Ureter (tissue), 1 donor: ENCODE measurements at places on chromosomes 3 and 15. TPM values are rescaled to one million over a fixed set of nuclear protein-coding genes. Genes with fewer than 3 reads are reported as not detected.

Gene GAP43
- not detected for total RNA-seq

Gene KCNH8
- 0.26 TPM for total RNA-seq

Gene B3GALNT1
- 22.3 TPM for total RNA-seq

Gene CTXND1
- total RNA-seq = 2.5 TPM

Gene LTK
- 0.73 TPM for total RNA-seq

Gene PROK2
- total RNA-seq = not detected

Gene ADCY5
- 27.8 TPM for total RNA-seq

Gene TERB2
- total RNA-seq = not detected

Gene AP3B2
- 12.5 TPM for total RNA-seq

Gene MEX3B
- total RNA-seq = 0.55 TPM

Gene HYKK
- 12.5 TPM for total RNA-seq

Gene TRIM42
- total RNA-seq = not detected

- no peak for DNase-seq
Measured at GRCh38 chr3:174438501-174439145, 420.5 kb upstream of the NAALADL2 start.

GRCh38 chr15:74891469-74891868 is 1.6 kb downstream of the MPI start:
- DNase-seq = no peak

DNA sequence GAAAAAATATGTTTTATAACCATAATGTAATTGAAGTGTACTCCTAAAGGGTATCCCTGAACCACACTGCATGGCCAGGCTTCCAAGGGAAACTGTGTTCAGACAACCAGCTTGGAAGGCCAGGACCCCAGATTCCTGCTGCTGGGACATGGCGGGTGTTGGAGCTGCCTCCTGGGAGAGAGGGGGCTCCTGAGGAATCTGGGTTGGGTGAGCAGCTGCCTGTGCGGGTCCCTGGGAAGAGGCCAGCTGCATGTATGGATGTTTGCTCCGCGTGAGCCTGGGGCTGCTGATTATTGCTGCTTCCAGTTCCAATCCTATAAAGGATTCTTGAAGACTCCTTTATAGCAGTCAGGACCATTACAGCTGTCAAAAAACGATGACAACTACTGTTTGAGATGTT is 348.6 kb upstream of the ICE2 start:
- no peak for DNase-seq

DNA sequence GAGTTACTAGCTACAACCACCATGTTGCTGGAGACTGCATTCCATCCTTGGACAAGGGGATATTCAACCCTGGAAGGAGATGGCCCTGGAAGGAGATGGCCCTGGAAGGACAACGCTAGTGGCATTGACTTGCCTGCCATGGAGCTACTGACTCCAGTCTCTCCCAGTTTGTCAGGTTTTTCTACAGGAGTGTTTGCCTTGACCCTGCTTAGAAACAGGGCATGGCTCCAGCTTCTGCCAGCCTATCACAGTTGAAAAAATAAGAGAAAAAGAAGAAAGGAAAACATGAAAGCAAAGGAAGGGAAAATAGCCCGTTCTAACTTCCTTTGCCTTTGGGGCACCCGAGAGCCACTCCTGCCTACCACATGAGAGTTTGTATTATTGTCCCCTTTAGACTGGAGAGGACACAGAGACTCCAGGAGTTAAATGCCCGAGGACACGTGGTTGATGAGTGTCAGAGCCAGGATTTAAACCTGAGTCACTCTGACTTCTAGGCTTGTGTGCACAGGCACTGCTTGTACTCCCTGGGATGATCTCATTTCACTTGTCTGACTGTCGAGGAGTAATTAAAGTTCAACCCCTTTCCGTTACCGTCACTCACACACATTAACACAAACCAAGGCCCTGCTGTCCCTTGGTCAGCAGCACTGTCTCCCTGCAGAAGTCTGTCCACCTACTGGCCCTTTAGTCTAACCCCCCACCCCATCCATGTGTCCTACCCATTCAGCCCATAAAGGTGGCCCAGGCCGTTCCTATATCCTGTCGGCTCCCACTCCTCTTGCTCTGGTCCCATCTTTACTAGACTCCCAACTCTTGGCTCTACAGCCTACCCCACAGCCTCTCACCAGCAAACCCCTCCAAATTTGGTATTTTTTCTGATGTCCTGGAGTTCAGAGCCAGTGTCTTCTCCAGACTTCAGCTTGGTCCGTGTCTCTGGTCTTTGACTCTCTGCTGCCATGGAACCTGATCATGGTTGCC is 46.1 kb downstream of the C2CD4A start:
- DNase-seq = no peak

DNA sequence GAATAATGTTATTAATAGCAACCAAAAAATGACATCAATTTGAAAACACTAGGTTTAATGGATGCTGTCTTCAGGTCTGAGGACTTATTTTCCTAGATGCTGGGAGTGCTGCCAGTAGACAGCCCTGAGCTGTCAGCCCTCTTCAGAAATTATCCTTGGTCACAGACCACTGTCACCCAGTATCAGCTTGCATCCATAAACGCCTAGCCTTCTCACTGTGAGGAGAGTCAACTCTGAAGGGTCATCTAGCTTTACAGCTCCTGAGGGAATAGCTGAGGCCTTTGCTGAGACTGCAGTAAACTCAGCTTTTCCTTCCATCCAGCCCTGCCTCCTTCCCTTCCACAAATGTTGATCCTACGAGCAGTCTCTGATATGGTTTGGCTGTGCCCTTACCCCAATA is 19.4 kb upstream of the MNS1 start:
- DNase-seq = no peak

DNA sequence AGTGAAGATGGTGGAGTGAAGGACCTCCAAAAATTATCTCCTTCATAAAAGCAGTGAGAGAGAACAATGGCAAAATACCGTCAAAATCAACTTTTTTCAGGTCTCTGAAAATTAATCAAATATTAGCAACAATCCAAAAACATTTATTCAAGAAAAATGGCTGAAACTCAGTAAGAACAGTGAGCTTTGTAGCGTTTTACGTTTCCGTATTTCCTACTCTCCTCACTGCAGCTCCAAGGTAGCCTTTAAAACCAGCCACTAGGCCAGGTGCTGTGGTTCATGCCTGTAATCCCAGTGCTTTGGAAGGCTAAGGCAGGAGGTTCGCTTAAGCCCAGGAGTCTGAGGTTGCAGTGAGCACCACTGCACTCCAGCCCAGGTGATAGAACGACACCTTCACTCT is 38.5 kb downstream of the ATP10A start:
- no peak for DNase-seq

GRCh38 chr15:29687204-29687815 is 135.0 kb downstream of the TJP1 start:
- DNase-seq = no peak

DNA sequence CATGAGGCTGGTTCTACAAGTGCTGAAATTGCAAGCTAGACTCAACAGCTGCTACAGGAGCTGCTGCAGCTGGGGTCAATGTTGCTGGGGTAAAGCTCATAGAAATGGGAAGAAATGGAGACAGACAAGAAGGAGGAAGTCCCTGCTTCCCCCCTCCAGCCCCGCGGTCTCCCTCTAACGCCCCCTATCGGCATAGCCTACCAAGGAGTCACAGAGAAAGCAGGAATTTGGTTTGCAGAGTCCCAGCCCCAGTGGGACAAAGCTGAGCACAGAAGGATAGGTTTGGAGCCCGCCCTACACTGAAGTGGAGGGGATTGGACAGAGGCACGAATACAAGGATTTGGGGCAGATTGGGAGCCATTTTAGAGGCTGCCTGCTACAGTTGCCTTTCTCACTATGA is 176.9 kb upstream of the ANKRD28 start:
- DNase-seq = no peak

DNA sequence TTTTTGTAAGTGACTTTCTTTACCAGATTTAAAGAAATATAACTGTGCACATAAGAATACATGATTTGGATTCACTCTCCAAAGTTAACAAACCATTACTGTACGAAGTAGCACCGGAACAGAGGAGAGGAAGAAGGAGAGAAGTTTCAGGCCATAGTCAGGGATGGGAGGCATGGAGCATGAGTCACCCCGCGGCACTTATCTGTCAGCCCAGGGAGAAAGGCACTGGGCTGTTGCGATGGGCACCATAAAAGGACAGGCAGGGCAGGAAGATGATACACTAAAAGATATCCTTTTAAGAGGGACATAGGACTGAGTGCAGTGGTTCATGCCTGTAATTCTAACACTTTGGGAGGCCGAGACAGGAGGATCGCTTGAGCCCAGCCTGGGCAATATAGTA is 37.0 kb downstream of the TTC23 start:
- no peak for DNase-seq

GRCh38 chr15:65006876-65007275 is 17.2 kb upstream of the SPG21 start:
- no peak for DNase-seq

DNA sequence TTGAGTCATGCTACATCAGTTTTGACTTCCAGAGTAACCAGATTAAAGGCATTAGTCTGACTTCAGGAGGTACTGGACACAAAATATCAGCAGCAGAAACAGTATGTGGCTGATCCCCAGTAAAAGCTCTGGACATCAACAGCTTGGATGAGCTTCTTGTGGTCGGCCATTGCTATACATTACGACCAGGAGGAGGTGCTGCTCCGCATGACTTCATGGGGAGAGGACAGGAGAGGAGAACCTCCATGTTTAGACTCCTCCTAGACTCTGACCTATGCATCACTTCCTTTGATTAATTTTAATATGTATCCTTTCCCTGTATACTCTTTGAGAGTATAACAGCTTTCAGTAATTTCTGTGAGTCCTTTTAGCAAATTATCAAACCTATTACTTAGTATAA is 285.6 kb upstream of the ARHGEF26 start:
- no peak for DNase-seq

DNA sequence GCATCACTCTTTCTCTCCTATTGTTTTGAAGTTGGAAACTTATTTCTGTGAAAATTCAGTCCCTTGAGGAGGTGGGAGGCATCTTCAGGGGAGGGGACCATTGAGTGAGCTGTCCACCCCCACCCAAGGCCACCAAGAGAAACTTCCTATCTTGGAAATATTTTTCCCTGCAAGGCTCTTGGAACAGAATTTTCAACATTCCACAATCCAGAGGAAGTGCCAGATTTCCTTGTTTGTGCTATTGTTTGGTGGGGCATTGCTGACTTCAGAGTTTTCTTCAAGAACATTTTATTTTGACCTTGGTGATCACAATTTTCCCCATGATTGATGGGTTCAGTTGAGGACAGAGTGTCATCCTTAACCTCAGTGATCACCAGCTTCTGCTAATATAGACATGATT is 12.0 kb downstream of the DNASE1L3 start:
- DNase-seq = no peak

- no peak for DNase-seq
Measured at GRCh38 chr3:115595611-115596275, 27.6 kb upstream of the GAP43 start.

- DNase-seq = peak; percentile 10
Measured at GRCh38 chr15:68493629-68494028, 61.7 kb upstream of the ITGA11 start.

DNA sequence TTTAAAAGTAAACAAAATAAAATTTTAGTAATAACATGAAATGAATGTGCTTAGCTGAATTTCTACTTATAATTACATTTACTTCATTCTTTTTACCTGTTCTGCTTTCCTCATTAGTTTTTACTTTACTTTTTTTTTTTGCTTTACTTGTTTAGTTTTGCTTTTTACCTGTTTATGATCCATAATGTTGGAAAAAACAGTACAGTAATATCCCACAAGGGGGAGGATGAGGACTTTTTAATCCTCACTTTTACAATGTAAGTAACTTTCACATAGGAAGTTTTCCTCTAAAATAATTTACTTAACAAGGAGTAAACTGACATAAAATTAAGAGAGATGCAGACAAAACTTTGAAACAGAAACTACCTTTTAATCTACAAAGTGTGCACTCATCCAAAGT is 268.7 kb downstream of the TBC1D5 start:
- no peak for DNase-seq

- DNase-seq = no peak
Measured at GRCh38 chr3:52829906-52830463, 487 bp downstream of the ITIH4 start.

DNA sequence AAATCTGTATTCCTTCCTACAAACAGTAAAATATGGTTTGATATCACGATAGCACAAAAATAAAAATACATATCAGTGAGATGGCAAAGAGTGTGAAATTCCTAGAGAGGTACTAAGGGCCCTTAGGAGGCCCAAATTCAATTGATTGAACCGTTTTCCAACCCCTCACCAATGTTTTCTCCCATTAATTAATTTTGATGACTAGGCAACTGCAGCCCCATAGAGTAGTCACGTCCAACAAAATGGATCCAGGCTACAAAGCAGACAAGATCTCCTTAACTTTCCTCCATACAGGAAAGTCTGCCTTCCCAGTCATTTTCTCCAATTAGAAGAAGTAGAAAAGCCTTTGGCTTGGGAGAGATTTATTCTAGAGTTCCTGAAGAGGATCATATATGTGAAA is 193.9 kb downstream of the PLOD2 start:
- DNase-seq = no peak

DNA sequence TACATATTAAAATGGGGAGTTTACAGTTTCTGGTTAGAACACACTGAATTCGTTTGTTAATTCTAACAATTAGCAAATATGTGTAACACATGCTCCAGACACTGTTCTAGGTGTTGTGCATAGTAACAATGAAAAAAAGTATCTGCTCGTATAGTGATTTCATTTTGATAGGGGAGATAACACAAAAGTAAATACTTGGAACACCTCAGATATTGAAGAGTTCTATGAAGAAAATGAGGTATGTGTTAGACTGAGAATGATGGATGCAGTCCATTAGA is 6.8 kb upstream of the TMF1 start:
- DNase-seq = no peak

DNA sequence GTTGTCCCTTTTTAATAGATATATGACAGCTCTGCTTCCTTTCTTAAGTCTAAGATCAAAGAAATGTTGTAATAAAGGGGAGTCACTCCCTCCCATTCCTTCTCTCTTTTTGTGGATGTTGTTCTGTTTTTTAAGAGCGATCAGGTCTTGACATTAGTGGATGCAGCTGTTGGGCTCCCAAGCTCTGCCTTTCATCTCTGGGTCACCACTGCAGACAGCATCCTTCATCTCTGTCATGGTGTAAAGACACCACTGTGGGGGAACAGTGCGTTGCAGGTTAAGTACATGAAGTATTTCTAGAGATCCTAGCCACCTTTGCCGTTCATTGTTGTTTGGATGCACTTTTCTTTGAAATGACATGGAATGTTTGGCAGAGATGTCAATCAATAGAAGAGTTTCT is 17.7 kb downstream of the FNDC3B start:
- DNase-seq = no peak

- no peak for DNase-seq
Measured at GRCh38 chr3:104102386-104102785, 1264.3 kb upstream of the ALCAM start.

DNA sequence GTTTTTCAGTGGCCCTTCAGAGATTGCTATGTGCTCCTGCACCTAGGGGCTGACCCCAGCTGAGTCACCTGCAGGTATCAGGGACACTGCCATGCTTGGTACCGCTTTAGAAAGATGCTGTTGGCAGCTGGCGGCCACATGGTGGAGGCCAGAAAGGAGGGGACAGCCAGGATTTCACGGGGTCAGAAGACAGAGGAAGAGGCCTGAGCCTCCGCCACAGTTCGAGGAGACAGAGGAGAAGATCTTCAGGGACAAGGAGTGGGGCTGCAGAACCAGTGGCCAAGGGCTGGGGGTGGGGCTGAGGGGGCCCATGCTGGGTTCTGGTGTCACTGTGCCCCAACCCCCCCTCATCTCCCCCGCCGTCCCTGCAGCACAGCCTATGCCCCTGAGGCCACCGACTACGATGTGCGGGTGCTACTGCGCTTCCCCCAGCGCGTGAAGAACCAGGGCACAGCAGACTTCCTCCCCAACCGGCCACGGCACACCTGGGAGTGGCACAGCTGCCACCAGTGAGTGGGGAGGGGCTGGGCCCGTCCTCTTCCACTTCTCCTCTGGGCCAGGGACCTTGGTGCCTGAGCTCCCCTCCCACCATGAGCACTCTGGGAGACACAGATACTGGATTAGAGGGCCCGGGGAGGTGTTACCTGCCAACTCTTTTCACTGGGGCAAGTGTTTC is 19.9 kb downstream of the LOXL1 start:
- no peak for DNase-seq
